ENCODE measurements at places on chromosomes 11 and 22.

DNA sequence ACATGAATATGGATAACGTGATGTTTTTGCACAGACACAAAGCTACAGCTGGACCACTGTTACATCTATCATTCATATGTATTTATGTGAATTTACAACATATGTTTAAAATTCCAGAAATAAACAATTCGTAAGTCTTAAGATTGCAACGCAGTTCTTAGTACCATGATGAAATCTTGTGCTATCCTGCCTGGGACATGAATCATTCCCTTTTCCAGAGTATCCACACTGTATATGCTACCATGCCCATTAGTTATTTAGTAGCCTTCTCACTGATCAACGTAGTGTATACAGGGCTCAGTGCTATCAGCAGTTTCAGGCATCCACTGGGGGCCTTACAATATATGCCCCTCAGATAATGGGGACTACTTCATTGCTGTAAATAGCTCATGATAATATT, 4.3 kb downstream of the ATL3 start:
- DNase-seq, result peak; percentile 74

DNA sequence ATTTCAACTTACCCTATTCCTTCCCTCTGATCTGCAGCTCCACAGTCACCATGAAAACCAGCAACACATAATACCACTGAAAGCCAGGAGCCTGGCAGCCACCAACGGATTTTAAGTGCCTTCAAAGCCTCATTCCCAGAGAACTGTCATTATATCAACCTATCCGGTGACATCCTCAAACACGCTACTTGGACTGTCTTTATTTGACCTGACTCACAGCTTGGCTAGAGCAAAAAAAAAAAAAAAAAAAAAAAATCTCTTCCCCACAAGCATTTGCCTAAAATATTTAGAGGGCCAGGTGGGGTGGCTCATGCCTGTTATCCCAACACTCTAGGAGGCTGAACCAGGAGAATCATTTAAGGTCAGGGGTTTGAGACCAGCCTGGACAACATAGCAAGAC, 32.4 kb upstream of the ARHGAP32 start:
- DNase-seq, result no peak

DNA sequence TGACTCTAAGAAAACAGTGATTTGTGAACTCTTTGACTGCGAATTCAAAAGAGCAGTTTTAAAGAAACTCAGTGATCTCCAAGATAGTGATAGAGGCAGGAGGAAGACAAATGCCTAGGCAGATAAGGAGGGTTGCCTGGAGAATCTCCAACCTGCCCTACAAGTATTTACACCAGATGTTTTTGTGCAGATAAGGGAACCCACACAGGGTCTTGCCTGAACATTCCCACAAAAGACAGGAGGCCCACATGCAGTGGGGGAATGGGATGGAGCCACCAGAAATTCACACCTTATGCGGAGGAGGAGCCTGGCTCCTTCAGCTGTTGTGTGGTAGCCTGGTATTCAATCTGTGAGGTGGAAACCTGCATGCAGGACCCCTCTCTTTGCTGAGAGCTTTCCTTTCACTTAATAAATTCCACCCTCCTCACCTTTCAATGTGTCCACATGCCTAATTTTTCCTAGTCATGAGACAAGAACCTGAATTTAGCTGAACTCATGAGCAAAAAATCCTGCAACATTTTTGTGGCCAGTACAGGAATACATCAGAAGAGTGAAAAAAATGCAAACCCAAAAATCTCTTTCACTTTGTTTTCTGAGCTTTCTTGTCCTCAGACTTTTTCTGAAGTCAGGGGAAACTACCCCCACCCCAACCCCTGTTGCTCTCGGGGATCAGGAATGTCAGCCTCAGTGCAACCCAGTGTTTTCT, 8.1 kb upstream of the GLYAT start:
- no peak for DNase-seq

DNA sequence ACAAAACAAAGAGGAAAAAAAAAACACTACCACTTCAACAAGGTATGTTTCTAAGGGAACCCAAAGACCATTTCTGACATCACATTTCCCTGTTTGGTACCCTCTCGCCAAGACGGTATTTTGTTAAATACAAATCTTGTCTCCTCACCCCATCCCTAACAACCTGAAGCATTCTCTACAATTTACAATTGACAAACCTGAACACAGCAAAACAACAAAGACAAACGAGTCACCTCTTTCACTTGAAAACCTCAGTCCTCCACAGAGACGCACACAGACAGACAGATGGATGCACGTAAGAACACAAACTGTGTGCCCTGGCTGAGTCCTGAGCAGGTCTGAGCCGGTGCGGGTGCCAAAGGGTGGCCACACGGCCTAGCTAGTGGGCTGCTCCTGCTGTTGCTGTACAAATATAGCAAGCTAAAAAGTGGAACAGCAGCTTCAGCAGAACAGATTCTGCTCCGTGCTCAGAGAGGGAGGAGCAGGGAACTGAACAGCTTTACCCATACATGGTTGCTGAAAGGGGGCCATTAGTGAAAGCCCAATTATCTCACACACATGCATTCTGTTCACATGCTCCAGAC, 28.5 kb downstream of the CELF1 start:
- DNase-seq, result no peak
